ENCODE measurements at places on chromosomes 5 and 9.

GRCh38 chr9:97660847-97661246, 27.2 kb downstream of the NCBP1 start:
- no peak for DNase-seq

GRCh38 chr9:78697618-78698017, 400.7 kb downstream of the PSAT1 start:
- no peak for DNase-seq

GRCh38 chr5:56595566-56595965, 219.8 kb upstream of the MAP3K1 start:
- DNase-seq, result no peak

DNA sequence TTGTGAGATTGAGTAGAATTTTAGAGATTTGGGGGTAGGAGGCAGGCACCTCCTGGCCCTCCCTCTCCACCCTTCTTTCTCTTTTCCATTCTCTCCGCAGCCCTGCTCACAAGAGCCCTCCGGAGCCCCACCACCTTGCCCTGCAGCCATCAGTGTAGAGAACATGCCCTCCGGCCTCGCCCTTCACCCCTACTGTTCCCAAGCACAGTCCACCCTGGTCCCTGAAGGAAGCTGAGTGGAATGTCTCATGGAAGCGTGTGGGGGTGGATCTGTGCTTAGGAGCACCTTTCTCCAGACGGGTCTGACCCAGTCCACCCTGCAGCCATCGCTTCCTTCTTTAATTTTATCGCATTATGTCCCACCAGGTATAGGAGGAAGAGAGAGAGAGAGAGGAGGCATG, 267.1 kb downstream of the NSG2 start:
- DNase-seq, result no peak

DNA sequence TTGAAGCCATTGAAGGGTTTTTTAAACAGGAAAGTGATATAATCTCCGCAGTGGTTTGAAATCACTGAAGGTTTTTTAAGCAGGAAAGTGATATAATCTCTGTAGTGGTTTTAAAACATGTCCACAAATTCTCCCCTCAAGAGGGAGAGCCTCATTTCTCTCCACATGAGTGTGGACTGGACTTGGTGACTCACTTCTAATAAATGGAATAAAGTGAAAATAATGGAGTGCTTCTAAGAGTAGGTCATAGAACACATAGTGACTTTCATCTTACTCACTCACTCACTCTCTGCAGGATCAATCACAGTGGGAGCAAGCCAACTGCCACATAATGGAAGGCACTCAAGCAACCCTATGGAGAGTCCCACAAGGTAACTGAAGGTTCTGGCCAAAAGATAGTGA, 12.0 kb downstream of the CTNNAL1 start:
- no peak for DNase-seq

GRCh38 chr5:322281-322941, 897 bp downstream of the AHRR start:
- no peak for DNase-seq

DNA sequence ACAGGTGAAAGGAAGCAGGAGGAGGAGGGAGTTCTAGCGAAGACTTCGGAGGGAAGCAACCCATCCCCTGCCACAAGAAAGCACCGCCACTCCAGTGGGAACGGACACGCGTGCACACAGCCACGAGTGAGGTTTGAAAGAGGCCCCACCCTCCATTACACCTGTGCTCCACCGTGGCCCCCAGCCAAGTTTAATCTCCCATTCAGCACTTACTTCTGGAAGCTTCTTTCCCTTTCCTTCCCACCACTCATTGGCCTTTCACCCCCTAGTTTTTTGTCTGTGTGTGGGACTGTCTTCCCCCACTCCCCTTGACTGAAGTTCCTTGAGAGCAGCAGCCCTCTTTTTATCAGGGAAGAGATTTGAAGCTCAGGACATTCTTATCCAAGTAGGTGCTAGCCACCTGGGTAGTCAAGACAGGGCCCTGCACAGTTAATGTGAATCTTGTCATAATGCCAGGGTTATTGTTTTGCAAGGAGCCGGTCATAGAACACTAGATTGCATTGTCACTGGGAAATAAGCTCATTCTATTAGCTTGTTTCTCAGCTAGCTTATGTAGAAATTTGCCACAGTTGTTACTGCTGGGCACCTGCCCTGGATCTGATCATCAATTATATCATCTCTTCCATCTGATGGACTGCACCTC, 256.0 kb downstream of the DOCK8 start:
- DNase-seq, result no peak

GRCh38 chr9:136305804-136306203, 1.9 kb upstream of the CCDC187 start:
- no peak for DNase-seq

DNA sequence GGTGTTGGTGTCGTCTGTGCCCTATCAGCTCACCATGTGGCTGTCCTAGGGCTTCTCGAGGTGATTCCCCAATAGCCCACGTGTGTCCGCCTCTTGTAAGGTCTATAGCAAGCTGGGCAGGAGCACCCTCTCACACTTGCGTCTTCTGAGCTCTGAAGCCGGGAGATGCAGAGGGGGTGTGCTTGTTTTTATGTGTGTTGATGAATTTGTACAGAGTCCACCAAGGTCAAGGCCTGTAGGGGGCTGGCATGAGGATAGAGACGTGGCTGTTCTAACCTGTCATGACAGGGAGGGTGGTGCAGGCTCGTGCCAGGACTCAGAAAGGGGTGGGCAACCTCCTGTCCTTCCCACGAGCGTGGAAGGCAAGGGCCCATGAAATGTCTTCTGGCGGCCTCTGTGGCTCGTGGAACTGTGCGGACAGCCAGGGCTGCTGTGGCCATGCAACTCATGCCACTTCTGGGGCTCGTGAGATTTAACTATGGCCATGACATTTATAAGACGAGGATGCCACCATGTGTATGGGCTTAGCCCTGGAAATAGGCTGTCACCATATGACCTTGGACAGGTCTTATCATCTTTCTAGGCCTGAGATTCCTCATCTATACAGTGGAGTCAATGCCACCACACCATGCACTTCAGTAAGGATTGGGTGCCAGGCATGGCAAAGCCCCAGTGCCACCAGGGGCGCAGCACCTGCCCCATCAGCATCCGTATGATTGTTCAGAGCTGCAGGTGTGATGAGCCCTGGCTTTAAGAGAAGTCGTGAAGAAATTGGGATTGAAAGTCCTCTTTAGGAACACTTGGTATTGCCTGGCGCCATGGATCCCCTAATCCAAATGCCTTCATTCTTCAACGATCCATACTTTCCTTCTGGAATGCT, 2.3 kb upstream of the OLFM1 start:
- no peak for DNase-seq

DNA sequence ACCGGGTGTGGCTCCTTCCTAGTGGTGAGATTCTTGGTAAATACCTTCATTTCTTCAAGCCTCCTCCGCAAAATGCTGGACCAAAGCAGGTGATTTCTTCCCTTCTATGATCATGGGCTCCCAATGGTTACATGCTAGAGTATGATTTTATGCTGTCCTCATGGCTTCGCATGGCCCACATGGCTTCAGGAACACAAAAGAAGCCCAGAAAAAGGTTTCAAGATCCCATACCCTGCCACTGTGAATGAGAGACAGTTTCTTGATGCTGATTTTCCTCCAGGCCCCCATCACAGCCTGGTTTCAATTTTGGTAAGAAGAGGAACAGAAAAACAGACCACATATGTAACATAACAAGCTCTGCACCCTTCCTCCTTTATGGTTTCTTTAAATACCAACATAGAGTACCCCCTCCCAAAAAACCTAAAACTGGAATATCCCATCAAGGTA, 2.4 kb upstream of the RXFP3 start:
- no peak for DNase-seq

DNA sequence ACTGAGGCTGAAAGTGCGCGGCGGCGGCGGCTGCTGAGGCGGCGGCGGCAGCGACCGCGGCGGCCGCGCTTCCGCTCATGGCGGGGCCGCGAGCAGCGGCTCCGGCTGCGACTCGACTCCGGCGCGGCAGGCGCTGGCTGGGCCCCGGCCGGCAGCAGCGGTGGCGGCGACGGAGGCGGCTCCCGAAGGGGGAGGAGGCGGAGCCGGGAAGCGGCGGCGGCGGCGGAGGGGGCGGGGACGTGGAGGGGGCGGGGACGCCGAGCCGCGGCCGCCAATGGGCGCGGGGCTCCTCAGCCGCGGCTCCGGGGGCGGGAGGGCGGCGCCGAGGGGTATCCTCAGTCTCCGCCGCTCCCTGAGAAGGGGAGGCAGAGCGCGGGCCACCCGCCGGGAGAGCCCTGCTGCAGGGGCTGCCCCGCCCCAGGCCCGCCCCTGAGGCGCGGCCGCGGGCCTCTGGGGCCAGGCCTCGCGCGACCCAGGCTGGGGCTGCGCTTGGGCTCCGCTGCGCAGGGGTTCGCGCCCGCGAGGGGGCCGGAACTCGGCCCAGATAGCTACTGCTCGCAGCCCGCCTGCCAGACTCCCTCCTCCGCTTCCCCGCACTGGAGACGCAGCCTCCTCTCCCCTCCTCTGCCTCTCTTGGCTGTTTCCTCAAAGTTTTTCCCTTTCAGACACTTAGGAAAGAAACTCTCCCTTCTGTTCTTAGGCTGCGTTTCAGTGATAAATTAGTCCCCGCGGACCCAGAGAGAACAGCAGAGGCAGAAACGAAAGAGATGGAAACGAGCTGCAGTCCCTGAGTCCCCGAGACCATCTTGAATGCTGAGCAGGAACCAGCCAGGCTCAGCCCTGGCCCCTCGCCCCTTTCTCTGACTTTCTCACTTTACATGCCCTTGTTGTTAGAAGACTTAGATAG, 85.0 kb upstream of the MELK start:
- peak; percentile 88 for DNase-seq

DNA sequence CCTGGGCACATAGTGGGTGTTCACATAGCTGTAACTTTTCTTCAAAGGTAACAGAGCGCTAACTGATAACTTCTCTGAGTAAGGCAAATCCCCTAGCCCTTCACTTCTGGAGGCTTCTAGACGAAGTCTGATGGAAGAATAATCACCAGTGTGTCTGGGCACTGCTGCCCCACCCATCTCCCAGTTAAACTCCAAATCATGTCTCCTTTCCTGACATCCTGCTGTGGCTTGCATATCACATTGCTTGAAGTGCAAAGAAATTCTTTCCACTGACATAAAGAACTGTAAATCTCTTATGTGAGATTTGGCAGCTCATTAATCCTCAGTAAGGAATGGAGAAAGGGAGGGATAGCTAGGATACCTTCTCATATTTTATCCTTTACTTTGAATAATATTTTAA, 74.6 kb downstream of the MARCHF11 start:
- DNase-seq, result no peak

DNA sequence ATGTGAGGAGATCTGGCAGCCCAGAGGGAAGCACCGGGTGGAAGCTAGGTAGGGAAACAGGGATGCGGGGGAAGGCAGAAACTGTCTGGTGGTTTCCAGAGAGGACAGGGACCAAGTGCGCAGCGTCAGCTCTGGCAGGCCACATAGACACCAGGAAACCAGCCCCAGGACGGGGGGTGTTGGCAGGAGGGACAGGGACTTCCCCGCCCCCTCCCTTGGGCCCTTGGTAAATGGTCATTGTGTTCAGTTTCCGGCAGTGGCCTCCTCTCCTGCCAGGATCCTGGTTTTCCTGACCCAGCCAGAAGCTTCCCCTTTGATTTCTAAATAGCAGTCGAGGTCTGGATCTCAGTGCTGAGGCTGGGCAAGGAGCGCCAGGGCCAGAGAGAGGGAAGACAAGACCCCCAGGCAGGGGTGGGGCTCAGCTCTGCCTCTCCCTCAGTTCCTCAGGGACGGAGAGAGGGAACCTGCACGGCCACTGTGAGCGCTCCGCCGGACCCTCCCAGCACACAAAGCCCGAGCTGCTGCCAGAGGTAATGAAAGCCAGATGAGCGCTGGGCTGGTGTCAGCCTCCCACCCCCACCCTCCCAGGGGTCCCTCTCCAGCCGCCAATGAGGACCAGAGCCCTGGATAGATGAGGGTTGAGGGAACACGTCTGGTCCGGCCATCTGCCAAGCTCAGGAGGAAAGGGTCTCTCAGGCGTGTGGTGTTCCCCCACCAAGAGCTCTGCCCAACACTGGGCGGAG, 1.8 kb downstream of the RALGDS start:
- DNase-seq, result no peak

- no peak for DNase-seq
These were observed 110.6 kb downstream of the PAM start for GRCh38 chr5:102865510-102866236.

- no peak for DNase-seq
These were observed 189.9 kb downstream of the BNC2 start for GRCh38 chr9:16680541-16680940.

GRCh38 chr5:74404574-74405508, 235.7 kb downstream of the ENC1 start:
- no peak for DNase-seq

GRCh38 chr9:107213080-107213479, 70.0 kb upstream of the RAD23B start:
- DNase-seq, result no peak

DNA sequence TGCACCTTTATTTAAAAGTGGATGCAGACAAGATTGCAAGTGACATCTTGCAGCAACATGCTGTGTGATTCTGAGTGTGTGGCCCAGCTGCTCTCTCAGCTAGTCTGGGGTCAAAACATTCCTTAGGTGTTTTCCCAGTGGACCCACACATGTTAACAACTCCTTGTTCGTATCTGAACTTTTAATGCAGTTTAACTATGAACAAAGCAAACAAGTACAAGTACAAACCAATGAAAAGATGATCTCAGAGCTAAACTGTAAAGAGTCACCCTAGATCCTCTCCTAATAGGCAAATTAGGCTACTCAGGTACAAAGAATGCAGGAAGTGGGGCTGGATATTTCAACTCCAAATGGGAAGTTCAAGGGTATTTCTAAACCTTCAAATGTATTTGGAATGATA, 108.4 kb downstream of the ENTREP1 start:
- no peak for DNase-seq

DNA sequence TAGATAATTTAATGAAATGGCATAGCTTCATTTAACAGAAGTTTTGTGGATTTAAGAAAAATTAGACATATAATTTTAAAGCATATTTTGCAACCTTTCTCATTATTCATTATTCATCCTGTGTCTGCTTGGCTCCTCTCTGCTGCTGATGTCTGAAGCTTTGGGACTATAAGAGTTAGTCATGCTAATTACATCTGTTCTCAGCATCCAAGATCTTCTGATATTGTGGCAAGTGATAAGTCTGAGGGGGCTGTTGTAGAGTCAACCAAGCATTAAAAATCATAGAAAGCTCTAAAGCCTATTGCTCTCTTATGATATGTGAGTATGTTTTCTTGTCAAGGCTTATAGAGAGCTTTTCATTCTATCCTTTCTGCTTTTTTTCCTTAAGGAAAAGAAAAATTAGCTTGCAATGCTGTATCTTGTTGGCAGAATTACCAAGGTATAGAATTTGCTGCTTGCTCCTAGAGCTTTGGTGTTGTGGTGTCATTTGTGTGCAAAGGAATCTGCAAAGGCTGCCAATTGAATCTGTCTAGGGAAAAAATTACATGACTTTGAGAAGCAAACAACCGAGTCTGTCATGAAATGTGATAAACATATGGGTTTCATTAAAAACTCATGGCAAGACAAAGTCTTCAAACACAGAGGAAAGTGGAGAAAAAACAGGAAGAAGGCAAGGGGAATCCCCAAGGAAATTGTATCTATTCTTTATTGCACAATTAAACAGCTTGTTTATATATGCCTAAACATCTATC, 156.1 kb upstream of the DAB2 start:
- no peak for DNase-seq
